ENCODE measurements at places on chromosomes 7 and 10. TPM values are rescaled to one million over a fixed set of nuclear protein-coding genes. Genes with fewer than 3 reads are reported as not detected.

Gene HABP2
- not detected for polyA plus RNA-seq

Gene MDFIC
- 7.3 TPM for polyA plus RNA-seq

Gene MORN4
- polyA plus RNA-seq = 5.5 TPM

Gene MMP21
- 0.08 TPM for polyA plus RNA-seq

Gene PRPS1L1
- not detected for polyA plus RNA-seq

All from GM12878 (cell line).